ENCODE measurements at places on chromosomes 4 and X. TPM values are rescaled to one million over a fixed set of nuclear protein-coding genes. Genes with fewer than 3 reads are reported as not detected.

Gene ASB9
- polyA plus RNA-seq: 0.66 TPM

Gene HS3ST1
- 2.0 TPM for polyA plus RNA-seq

- no peak for DNase-seq
Observed at GRCh38 chr4:162450531-162451035, 286.8 kb upstream of the FSTL5 start.

GRCh38 chrX:47217121-47217851, 1.2 kb upstream of the CDK16 start:
- DNase-seq: peak; percentile 82

DNA sequence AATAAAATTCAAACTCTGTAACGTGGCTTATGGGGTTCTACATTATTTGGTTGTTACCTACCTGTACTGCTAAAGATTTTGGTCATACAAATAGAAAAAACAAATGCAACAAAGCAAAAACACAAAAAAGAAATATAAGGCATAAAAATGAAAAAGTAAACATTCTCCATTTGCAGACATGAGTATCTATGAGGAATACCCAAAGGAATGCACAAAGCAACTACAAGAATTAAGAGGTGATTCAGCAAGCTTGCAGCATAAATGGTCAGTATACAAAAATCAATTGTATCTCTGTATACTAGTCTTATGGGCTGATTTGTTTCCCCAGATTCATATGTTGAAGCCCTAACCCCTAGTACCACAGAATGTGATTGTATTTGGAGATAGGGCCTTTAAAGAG, 3.6 kb upstream of the PDE5A start:
- DNase-seq: no peak

Measured in keratinocyte (primary cell).